ENCODE measurements at places on chromosomes 4 and X.

- no peak for DNase-seq
Measured at GRCh38 chr4:26985873-26986272, 125.2 kb downstream of the STIM2 start.

DNA sequence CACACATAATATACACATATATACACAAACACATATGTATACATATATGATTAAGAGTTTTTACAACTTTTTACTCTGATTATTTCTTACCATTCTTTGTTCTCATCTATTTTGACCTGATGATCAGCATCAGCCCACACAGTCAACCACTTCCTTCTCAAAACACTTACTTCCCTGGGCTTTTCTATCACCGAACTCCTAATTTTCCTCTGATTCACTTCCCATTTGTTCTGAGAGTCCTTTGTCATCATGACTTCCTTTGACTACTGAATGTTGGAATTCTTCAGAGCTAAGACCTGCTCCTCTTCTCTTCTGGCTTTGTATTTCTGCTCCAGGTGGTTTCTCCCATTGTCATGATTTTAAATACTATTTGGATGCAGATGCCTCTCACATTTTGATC is 209.5 kb upstream of the AFF2 start:
- DNase-seq = no peak

- DNase-seq = no peak
Measured at GRCh38 chr4:139735381-139736273, 70.0 kb downstream of the MGST2 start.

DNA sequence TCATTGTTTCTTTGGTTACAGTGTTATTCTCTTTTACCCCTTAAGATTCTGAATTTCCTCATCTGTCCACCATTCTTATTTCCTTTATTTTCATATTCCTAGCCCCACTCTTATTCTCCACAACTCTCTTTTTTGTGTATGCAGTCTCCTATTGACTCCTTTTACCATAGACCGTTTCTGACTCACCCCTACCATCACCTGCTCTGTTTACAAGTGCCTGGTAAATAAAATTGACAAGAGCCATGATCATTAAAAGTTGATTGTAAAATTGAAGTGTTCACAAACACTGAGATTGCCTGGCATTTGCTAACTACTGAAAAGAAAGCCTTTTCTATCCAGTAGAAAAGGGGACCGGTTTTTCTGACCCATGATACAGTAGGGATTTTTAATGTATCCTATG is 54.4 kb downstream of the MRPL1 start:
- DNase-seq = no peak

DNA sequence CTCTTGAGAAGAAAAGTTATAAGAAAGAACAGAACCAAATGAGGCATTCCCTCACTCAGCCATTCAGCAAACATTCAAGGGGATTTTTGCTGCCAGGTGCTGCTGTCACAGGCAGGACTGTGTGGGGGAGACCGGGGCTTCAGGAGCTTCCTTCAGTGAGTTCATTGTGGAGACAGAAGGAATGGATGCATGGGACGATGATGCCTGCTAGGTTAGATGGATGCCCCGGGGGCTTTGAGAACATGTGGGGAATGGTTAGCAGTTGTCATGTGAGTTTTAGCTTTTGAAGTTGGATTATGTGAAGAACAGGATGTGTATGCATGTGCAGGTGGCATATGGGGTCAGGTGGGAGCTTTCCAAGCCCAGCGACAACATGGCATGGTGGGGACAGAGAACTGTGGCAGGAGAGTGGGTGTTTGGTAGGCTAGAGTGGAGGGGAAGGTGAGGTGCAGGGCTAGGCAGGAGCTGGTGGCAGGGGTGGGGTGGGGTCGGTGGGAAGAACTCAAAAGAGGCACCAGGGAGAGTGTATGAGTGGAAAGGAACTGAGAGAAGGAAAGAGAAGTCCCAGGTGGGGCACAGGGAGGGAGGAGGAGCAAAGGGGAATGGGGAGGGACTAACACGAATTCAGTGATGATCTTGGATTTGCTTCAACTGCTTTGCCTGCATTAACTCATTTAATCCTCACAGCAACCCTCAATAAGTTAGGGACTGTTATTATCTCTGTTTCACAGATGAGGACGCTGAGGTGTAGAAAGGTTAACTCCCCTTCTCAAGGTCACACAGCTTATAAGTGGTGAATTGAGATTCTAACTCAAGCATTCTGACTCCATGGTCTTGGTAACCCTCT is 8.4 kb downstream of the DCUN1D4 start:
- DNase-seq = no peak

DNA sequence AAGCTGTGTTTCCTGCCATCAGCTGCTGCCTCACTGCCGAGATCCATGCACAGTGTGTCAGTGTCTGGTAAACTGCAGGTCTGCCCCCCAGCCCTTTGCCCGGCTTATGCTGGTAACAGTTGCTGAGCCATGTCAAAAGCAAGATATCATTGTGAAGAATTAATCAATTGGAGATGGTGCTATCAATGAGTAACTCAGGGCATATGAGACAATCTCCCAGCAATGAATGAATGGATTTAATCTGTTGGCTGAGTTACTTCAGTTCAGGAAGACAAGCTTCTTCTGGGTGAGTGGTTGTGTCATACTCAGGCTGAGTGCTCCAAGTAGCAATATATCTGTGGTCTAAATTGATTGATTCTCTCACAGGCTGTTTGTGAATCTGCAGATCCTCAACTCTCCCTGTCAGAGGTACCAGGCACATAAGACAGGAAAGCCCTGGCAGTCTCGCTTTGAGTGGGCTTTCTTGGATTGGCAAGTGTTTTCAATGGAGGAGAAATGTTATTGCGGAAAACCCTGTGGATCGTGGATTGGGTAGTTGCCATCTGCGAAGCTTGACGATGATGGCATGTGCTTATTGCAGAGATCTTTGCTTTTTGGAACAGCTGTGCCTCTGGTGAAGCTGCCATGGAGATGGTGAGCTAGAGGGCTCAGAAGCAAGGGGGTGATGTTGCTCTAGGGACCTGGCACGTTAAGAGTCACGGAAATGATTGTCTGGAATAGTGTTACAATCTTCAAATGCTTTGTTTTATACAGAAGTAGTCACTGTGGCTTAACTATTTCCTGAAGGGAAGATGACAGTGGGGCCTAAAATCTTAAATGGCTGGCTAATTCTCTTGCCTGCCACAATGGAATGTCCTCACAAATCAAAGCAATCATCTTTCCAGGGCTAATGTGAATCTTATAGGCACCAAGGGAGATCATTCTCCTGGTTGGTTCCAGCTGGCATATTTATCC is 147.6 kb upstream of the TBC1D9 start:
- DNase-seq = no peak

DNA sequence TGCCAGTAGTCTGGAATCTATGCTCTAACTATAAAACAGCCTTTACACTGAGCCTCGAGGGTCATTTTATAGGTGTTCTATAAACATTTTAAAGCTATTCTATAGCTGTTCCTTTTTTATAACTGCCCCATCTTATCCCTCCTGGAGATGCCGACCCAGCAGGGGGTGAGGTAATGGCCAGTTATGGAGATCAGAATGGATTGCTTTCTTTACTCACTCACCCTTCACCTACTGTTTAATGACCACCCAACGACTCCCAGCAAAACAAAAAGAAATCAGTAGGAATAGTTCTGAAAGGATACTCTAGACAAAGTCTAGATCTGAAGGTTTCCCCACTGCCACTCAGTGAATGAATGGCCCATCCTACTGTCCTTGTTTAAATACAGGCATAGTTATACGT is 1113.1 kb downstream of the FAT4 start:
- no peak for DNase-seq

GRCh38 chrX:131843987-131844386 is 179.1 kb upstream of the STK26 start:
- DNase-seq = no peak

GRCh38 chrX:112147206-112147605 is 64.6 kb upstream of the TRPC5 start:
- DNase-seq = no peak

DNA sequence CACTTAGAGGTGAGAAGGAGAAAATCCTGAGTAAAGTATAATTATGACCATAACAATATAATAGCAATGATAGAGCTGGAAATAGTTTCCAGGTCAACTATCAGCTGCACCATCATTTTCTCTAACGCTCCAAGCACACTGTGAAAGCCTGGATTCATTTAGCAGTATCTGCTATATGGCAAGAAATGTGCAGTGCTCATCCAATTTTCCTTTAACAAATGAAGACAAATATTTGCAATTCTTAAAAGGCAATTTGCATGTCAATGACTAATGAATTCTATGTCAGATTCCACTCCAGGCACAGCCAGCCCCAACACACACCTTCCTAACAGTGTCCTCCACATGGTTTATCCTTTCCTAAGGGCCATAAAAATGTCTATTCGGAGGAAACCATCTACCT is 12.7 kb downstream of the PRSS12 start:
- DNase-seq = no peak

GRCh38 chrX:17038277-17038676 is 91.8 kb downstream of the REPS2 start:
- DNase-seq = no peak

GRCh38 chr4:31964685-31965084 is 1244.5 kb downstream of the PCDH7 start:
- no peak for DNase-seq

Measured in 8988T (cell line).